Brain pericyte (primary cell): ENCODE measurements at places on chromosomes 1 and 21.

DNA sequence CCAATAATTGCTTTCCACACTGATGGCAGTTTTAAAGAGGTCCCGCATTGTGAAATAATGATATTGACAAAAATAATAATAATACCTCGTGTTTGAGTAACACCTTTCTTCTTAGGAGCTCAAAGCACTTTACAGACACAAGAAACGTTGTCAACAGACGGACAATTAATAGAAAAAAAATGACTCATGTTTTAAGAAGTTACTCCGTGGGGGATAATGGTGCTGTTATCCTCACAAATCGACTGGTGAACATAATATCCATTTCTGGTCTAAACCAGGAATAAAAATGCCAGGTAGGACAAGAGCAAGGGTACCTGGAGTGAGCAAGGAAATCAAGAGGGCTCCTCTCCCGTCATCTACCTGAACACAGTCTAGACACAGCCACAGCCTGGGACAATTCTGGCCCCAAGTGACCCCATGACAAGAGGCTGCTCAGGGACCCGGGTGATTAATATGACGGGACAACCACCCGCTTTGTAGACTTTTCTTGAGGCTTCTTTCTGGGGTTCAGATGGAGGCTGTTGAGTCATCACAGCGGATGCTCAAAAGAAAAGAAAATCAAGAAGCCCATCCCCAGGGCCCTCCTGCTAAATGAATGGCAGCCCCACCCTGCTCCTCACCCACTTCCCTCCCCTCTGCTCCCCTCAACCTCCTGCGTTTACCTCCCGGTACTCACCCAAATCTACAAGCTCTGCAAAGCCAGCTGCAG is 146.2 kb upstream of the IRF2BP2 start:
- no peak for DNase-seq

GRCh38 chr1:226948996-226949395 is 8.9 kb downstream of the COQ8A start:
- DNase-seq: no peak

- DNase-seq: no peak
Observed at GRCh38 chr1:241375886-241376285, 18.9 kb upstream of the RGS7 start.

DNA sequence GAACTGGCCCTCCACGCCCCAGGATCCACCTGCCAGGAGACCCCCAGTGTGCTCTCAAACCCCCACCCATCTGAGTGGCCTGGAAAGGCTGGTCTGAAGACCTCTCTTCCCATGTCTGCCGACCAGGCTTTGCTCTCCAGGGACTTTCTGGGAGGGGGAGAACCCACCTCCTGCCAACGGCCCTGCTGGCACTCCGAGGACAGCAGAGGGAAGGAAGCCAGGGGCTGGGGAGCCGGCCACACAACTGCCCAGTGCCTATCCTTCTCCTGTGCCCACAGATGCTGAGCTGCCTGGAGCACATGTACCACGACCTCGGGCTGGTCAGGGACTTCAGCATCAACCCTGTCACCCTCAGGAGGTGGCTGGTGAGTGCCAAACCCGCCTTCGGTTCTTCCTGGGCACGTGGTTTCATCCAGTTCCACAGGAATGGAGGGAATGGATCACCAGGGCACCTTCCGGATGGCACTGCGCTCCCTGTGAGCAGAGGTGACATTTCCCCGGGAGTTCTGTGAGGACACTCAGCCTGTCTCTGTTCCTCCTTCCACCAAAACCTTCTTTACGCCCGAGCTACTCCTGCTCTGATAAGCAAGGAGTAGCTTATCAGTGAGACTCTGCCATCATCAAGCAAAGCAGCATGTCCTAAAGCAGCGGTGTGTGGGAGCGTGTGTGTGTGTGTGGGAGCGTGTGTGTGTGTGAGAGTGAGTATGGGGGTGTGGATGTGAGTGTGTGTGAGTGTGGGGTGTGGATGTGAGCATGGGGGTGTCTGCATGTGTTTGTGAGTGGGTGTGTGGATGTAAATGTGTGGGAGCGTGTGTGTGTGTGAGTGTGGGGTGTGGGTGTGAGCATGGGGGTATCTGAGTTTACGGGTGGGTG is 105.5 kb downstream of the PDE9A start:
- DNase-seq: no peak

- no peak for DNase-seq
Observed at GRCh38 chr1:160420881-160421842, 20.8 kb downstream of the VANGL2 start.

- peak; percentile 20 for DNase-seq
Observed at GRCh38 chr1:222814536-222815439, at the start of gene DISP1. Gene DISP1 (plus strand): TSS chr1:222815039. CDS start chr1:222942824, 127,785 bp downstream.

GRCh38 chr1:17502326-17502778 is 37.1 kb upstream of the ARHGEF10L start:
- DNase-seq: peak; percentile 67

DNA sequence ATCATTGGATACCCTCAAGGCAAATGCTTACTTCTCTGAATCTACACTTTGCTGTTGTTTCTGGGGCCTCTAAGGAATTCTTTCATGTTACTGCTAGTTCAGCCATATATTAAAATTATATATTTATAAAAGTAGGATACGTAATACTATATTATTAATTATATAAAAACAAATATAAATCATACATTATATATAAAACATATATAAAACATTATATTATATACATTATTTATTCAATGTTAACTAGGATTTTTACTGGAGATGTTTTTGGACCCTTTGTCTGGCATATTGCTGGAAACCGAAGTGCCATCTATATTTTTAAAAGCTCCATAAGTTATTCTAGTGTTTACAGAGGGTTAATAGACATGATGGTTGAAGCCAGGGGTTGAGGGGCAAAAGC is 12.2 kb downstream of the ALG6 start:
- DNase-seq: no peak

- no peak for DNase-seq
Observed at GRCh38 chr1:153677718-153678518, 570 bp upstream of the NPR1 start.

DNA sequence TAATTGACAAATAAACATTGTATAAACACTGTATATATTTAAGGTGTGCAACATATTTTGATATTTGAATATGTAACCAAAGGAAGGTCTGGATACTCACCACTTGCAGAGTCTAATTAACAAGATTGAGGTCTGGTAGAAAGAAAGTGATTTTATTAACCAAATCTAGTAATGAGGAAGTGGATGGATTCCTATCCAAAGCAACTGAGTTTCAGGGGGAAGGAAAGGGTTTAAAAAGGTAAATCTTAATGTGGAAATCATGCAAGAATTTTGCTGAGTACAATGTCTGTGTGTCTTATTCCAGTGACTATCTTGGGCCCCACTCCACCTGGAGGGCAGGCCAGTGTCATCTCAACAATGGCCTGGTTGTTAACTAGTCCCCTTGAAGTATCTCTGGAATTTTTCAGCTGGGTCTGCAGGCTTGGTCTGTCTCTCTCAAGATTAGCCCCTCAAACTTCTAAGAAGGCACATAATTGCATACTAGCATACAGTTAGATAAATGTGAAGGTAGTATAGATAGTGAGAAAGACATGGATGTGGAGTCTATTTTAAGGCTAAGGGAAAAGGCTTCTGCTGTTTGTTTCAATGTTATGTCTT is 262.7 kb upstream of the RGS18 start:
- DNase-seq: no peak

DNA sequence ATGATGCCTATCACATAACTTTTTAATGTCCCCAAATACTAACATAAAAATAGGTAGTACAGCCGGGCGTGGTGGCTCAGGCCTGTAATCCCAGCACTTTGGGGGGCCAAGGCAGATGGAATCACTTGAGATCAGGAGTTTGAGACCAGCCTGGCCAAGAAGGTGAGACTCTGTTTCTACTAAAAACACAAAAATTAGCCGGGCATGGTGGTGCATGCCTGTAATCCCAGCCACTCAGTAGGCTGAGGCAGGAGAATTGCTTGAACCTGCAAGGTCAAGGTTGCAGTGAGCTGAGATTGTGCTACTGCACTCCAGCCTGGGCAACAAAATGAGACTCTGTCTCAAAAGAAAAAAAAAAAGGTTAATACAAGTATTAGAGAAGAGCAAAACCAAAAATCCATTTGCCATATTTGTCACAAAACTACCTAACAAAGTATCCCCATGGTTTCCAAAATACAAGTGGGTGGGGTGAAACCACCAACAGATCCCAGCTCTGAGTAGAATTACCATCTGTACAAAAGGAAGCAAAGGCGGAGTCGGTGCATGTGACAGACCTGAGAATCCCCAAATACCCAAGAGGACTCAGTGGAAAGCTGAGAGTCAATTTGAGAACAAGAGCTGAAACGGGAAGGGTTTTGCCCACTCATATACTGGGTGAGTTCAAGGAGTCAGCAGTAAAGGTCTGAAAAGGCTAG is 113.2 kb downstream of the TOMM20 start:
- DNase-seq: no peak

GRCh38 chr1:222009105-222009730 is 267.3 kb upstream of the DUSP10 start:
- DNase-seq: no peak

GRCh38 chr1:78683079-78683478 is 33.4 kb downstream of the IFI44 start:
- no peak for DNase-seq

DNA sequence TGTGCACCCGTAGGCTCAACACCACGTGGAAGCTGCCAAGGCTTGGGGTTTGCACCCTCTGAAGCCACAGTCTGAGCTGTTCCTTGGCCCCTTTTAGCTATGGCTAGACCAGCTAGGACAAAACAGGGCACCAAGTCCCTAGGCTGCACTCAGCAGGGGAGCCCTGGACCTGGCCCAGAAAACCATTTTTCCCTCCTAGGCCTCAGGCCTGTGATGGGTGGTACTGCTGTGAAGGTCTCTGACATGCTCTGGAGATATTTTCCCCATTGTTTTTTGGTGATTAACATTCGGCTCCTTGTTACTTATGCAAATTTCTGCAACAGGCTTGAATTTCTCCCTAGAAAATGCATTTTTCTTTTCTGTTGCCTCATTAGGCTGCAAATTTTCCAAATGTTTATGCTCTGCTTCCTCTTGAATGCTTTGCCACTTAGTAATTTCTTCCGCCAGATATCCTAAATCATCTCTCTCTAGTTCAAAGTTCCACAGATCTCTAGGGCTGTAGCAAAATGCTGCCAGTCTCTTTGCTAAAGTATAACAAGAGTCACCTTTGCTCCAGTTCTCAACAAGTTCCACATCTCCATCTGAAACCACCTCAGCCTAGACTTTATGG is 69.0 kb upstream of the KRTAP19-8 start:
- DNase-seq: no peak

- no peak for DNase-seq
Observed at GRCh38 chr1:1564268-1564667, 10.4 kb downstream of the SSU72 start.

GRCh38 chr1:2208309-2209239 is 14.0 kb upstream of the FAAP20 start:
- DNase-seq: peak; percentile 84

- no peak for DNase-seq
Observed at GRCh38 chr1:184075055-184076029, 23.8 kb downstream of the TSEN15 start.

DNA sequence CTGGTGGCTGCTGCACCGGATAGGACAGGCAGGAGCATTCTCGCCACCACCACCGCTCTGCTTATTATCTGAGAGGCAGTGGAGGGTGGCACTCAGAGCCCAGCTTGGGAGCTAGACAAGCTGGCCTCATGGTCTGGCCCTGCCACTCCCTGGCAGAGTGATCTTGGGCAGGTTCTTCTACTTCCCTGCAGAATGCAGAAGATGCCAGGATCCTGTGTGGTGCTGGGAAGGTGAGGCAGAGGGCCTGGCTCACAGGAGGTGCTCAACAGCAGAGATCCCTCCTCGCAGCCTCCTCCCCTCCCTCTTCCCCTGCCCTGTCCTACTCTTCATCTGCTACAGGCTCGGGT is 60.4 kb downstream of the ARHGEF10L start:
- DNase-seq: no peak

DNA sequence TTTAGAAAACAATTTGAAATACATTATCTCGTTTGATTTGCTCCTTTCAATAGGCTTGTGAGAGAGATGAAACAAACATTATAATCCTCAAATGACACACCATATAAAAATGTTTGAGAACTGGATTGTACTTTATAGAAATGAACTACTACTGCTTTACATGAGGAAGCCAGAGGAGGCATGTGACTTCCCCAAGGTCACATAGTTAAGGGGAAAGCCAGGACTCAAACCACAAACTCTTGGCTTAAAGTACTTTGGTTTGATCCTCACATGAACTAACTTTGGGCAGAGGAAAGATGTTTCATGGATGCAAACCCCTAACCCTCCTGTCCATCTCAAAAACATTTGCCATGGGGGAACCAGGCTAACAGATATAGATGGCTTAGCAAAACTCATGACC is 4.7 kb downstream of the ARHGEF11 start:
- no peak for DNase-seq

DNA sequence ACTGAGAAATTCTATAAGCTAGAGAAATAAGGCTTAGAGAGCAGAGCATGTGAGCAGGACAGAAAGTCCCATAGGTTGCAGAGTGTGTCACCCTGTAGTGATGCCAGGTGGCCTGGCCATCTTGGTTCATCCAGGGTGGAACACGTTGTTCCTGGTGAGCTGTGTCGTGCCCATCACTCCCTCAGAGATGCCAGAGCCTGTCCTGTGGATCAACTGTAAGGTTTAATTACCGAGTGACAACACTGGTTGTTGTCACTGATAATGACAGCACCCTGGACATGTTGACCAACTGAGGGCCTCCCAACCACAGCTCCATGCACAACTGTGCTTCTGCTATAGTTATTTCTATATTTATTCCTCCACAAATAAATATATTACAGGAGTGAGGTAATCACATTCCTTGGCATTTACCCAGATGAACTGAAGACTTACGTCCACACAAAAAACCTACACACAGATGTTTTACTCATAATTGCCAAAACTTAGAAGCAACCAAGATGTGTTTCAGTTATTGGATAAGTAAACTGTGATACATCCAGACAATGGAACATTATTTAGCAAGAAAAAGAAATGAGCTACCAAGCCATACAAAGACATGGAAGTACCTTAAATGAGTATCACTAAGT is 6.2 kb downstream of the C1orf198 start:
- no peak for DNase-seq

- DNase-seq: peak; percentile 86
Observed at GRCh38 chr1:56095696-56096665, 483.4 kb downstream of the PLPP3 start.

DNA sequence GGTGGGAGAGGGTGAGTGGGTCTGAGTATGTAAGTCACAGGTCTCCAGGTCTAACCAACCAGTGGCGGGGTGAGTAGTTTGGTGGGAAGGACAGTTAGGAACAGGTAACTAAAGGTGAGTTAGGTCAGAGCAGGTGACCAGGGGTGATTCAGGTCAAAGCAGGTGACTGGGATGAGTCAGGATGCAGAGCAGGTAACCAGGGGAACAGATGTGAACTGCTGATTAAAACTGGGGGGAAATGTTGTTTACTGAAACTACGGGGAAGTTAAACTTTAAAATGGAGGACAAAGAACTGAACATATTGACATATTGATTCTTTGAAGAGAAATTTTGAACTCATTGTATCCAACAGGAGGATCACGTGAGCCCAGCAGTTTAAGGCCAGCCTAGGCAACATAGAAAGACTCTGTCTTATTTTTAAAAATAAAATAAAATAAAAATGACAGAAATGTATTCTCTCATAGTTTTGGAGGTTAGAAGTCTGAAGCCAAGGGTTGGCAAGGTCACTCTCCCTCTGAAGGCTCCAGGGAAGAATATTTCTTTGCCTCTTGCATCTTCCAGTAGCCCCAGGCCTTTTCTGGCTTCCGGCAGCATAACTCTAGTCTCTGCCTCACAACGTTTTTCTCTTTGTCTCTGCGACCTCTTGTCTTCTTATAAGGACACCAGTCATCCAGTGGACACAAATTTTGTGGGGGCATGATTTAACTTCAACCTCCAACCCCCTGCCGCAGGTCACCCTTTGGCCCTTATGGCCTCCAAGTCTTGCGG is 64.3 kb upstream of the TINAGL1 start:
- DNase-seq: no peak
